DMS53 (cell line): ENCODE measurements at places on chromosomes 1 and 21.

- DNase-seq: no peak
Observed at GRCh38 chr1:233459470-233459945, 132.0 kb downstream of the MAP3K21 start.

GRCh38 chr1:233085566-233085965, 135.2 kb downstream of the NTPCR start:
- DNase-seq: no peak

DNA sequence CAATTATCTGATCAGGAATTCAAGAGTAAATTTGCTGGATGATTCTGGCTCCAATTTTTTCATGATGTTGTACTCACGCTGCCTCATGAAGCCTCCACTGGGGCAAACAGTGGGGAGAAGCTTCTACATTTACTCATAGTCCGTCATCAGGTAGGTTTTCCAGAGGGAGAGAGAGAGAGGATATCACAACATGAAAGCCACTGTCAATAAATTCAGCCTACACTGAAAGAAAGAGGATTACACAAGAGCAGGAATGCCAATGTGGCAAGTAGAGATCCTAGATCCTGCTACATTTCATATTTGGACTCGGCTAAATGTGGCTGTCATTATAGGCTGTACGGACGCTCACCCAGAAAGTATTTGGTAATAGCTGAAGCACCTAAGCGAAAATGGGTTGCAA, 819.9 kb downstream of the BRINP3 start:
- no peak for DNase-seq

DNA sequence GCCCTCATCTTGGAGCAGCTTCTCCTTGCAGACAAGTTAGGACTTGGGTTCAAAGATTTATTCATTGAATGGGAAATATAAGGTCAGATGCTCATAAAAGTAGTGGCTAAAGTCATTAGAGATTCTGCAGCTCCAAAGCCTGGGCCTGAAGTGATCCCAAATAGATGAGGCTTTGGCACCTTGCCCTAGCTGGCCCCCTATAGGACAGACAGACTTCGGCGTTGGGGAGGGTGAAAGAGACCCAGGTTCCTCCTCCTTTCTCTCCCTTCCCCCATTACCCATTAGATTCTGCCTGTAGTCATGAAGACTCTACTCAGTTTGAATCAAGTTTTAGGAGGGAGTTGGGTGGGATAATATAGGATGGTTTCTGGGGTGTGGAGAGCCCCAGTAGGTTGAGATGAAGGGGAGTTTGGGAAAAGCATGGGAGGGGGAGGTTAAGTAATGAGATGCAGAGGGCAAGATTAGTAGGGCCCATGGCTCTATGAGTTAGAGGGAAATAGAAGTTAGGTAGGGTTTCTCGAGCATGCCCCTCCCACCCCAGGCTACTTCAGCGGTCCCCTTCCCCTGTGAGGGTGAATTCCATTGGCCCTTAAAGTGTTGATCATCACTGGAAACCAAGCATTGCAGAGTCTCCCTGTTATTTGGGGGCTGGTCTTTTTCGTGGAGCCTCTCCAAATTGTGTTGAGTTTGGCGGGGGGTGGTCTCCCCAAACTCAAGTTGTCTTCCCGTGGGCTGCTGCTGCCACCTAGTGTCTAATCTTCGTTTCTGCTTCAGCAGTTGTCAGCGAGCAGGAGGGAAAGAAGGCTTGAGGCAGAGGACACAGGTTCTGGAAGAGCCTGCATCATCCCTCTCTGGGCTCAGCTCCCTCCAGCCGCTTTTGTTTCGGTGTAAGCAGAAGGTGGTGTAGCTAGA, 2.1 kb upstream of the AHDC1 start:
- peak; percentile 78 for DNase-seq

GRCh38 chr1:194813096-194813495, 1626.7 kb upstream of the B3GALT2 start:
- peak; percentile 77 for DNase-seq

DNA sequence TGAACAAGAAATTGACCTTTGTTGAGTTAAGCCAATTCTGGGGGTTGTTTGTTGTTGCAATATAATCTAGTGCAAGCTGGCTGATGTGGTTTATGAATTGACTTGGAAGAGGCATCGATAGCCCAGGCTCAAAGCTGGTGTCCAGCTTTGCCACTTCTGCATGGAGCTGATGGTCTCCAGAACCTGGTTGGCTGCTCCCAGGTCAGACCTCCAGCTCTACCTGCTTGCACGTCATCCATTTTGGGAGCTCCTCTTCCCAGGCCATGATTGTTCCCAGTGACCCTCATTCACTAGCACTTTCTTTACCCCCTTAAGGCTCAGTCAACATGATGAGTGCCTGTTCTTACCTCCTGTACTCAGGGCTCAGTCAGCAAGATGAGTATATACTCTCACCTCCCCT, 5.8 kb upstream of the AJAP1 start:
- no peak for DNase-seq

GRCh38 chr1:225427235-225428067, at the start of gene LBR:
TSS of gene LBR (minus strand) at chr1:225428038. CDS start at chr1:225424075, 3,963 bp downstream.
- peak; percentile 75 for DNase-seq

GRCh38 chr21:35361988-35362387, 312.9 kb upstream of the RUNX1 start:
- no peak for DNase-seq

- DNase-seq: no peak
Observed at GRCh38 chr1:42753070-42753469, 13.0 kb upstream of the CLDN19 start.

GRCh38 chr1:98924977-98925376, 79.7 kb downstream of the PLPPR5 start:
- DNase-seq: no peak

DNA sequence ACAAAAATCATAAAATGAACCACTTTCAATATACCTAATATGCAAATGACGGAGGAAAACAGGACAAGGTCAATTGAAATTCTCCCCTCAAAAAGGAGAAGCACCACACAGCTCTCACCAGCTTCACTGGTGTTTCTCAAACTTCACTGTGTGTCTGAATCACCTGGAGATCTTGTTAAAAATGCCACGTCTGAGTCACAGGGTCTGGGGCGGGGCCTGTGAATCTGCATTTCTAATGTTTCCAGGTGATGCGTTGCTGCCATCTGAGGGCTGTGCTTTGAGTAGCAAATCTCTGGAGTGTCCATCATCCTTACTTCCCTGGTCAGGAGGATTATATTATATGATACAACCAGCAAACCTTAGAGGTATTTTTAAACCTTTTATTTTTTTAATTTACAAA, 9.0 kb downstream of the CLDN19 start:
- peak; percentile 89 for DNase-seq

DNA sequence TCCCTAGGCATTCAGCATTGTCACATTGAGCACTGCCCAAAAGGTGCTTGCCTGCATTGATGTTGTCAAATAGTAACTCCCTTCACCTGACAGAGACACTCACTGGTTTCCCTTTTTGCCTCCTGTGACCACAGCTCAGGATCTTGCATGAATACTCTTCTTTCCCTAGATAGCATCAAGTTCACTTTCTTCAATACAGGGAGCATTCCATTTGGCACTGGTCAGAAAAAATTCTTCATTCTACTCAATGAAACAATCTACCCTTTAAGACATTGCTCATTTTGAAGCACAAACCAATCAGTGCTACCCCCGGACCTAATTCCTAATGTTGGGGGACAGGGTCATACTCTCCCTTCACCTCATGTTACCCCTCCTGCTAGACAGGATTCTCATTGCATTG, 319.0 kb upstream of the SNX7 start:
- DNase-seq: no peak

GRCh38 chr1:99599678-99600175, 46.2 kb upstream of the PALMD start:
- no peak for DNase-seq

DNA sequence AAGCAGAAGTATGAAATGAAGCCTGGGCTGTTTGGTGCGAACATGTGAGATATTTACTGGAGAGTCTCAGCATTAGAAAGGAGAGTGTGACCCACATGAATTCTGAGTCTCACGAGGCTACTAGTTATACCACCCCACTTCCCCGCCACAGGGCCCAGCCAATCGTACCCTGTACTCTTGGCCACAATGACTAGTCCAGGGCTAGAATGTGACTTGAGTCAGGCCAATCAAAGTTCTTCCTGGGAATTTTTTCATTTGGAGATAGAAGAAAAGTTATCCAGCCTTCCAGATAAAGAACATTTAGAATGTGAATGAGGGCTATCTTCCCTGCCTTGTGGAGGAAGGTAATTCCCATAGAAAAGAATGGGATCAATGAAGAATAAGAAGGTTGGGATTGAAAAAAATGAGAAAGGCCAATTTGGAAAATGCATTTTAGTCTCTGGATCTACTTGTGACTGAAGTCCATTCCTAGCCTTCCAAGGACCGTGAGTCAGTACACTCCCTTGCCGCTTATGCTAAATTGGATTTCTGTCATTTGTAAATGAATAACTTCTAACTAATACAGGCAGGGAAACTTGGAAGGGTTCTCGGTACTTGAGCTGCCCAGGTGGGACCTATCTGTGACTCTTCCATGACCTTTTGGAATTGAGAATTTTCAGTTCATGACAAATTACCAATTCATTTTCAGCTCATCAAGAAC, 12.3 kb upstream of the RIMKLA start:
- DNase-seq: no peak

DNA sequence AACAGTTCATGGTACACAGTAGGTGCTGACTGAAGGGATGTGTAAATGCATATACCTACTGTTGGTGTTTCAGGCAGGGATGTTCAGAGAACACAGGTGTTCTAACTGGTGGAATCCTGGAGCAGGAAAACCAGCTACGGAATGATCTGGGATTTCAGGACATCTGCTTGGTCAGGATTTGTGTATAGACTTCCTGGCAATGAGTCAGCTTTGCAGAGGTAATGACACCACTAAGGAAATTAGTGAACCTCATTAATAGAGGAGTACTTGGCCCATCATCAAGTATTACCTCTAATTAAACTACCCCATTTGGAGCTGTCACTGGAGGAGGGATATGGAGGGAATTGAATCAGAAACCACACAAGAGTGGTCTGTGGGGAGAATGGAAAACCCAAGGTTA, 7.3 kb downstream of the MRPL37 start:
- no peak for DNase-seq
